Stimulated activated CD8-positive, alpha-beta memory T cell treated with anti-CD3 and anti-CD28 coated beads, Interleukin-12 subunit alpha, Interleukin-12 subunit beta, amount 100 ng/mL, for 1 hour (primary cell): ENCODE measurements at places on chromosomes 11 and 22.

- DNase-seq: no peak
Observed at GRCh38 chr11:5922749-5923426, 19.2 kb upstream of the OR56A3 start.

DNA sequence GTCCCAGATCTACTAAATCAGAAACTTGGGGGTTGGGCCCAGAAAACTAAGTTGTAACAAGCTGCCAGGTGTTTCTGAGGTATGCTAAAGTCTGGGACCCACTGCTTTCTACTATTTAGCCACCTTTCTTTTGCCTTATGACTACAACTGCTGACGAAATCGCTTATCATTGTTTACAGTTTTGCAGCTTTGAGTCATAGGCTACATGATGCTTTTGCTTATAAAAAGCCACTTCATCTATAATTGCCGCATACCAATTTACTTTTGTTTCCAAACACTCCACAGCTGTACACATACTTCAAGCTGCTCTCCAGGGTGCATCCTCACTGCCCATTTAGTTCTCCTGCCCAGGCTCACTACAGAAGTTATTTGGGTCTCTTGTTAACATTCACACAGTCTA lies 144.7 kb downstream of the ENTHD1 start:
- no peak for DNase-seq

- DNase-seq: no peak
Observed at GRCh38 chr11:17720796-17721171, 1.4 kb downstream of the MYOD1 start.

DNA sequence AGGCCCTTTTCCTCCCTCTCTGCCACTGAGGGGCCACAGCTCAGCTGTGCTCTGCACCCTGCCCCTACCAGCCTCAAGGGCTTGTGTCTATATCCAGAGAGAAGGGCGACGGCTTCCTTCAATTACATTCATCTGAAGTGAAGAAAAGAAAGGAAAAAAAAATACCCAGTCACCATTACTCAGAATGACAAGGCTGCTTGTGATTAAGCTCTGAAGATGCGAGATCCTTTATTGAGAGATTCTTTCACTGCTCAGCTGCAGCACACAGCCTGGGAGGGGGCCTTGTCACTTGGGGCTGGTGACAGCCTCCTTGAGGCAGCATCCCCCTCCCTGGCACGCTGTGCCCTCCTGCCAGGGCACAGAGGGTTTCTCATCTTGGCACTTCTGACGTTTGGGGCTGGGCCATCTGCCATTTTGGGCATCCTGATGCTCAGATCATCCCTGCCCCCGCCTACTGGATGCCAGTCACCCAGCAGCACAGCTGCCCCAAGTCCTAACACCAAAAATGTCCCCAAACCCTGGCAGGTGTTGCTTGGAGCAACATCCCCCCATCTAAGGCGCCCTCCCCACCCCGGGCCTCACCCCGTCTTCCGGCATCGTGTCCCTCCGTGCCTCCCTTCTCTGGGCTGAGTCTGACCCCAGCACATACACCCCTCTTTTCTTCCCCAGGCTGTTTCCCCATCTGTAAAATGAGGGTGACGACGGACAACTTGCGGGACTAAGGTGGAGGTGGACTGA lies 1394.7 kb downstream of the BRD1 start:
- DNase-seq: no peak

GRCh38 chr11:92870196-92870832 lies 99.1 kb upstream of the MTNR1B start:
- no peak for DNase-seq

DNA sequence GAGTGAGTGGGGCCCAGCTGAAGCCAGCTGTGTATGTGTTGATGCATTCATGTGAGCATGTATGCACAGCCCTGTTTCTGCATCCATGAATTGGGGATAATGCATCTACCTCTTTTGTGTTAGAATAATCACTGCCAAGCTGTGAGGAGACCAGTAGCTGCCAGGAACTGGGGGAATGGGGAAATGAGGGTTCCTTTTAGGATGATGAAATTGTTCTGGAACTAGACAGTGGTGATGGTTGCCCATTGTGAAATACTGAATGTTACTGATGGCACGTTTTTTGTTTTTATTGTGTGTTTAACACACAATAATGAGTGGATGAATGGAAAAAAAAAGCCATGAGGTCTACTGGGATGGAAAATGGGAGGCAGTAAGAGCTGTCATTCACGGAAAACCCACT lies 45.3 kb upstream of the WNT11 start:
- no peak for DNase-seq

- no peak for DNase-seq
Observed at GRCh38 chr11:83671289-83671688, 385.1 kb upstream of the CCDC90B start.

- DNase-seq: no peak
Observed at GRCh38 chr11:35326266-35326879, 93.0 kb downstream of the SLC1A2 start.
